ENCODE measurements at places on chromosomes 11 and 22.
A peak's percentile ranks its signal among the peaks of the same experiment; 100 is the strongest.

GRCh38 chr11:46380340-46381047, 975 bp upstream of the MDK start:
- DNase-seq, result peak; percentile 51

- no peak for DNase-seq
Observed at GRCh38 chr22:36760786-36761185, 15.1 kb downstream of the IFT27 start.

DNA sequence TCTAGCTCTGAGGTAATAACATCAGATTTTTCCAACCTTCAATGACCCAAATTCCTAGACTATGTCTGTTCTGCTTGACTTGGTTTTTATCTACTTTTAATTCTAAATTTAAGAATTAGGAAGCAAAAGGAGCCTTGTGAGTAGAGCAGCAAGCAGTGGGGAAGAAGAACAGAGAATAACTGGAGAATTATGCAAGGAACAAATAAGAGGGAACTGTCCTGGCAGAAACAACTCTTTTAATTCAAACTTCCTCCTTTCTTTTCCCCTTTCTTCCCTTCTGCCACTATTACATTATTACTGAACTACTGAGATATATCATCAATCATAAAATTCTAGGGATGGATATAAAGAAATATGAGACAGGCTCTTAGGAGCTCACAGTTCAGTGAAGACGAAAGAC, 276.1 kb downstream of the SBF2 start:
- no peak for DNase-seq

DNA sequence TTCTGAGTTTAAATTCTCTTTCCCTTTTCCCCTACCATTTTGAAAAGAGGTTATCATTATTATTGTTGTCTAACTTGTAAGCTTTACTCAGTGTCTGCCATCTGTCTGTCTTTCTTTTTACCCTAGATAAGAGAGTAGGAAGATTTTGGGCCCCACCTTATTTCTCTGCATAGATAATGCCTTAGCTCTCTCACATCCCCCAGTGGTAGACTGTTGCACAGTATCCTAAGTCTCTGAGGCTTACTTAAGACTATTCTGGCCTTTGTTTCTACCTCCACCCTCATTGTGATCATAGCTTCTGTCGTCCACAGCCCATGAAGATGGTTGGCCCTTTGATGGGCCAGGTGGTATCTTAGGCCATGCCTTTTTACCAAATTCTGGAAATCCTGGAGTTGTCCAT, 3.6 kb upstream of the OR51L1 start:
- DNase-seq, result no peak

GRCh38 chr11:40287916-40288803, 1171.3 kb downstream of the LRRC4C start:
- no peak for DNase-seq

DNA sequence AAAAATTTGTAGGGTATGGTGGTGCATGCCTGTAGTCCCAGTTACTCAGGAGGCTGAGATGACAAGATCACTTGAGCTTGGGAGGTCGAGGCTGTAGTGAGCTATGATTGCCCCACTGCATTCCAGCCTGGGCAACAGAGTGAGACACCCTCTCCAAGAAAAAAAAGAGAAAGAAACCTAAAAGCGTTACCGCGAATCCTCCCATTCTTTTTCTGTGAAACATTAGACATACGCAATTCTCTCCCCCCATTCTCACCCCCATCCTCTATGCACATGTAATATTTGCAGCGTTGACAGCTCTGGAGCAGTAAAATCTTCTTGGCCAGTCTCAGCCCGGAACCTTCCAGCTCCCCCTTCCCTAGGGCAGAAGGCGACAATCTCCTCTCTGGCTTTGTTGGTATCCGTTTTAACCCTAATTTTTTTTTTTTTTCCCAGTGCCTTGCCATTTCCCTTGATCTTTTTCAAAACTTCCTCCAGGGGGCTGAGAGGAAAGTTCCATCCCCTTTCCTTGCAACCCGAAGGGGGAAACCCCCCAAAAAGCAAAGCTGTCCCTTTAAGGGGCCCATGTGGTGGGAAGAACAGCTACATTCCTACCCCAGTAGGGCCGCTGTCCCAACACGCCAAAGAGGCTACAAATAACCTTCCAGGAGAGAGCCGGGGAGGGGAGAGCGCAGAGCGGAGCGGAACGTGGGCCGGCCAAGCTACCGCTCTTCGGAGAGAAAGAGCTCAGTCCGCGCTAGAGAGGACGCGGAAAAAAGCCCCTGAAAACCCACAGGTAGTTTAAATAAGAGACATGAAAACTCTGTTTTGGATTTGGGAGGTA, 1.9 kb downstream of the LRP4 start:
- no peak for DNase-seq

DNA sequence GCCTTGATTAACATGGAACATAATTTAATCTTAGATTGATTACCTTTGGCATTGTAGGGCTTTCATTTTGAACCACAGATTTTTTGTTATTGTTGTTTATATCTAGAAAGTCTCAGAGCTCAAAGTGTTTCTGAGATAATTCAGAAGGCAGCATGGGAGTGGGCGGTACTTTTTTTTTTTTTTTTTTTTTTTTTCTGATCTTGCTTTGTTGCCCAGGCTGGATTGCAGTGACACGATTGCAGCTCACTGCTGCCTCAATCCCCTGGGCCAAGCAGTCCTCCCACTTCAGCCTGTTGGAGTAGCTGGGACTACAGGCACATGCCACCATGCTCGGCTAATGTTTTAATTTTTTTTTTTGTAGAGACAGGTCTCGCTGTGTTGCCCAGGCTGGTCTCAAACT, 21.5 kb downstream of the CAT start:
- DNase-seq, result no peak

DNA sequence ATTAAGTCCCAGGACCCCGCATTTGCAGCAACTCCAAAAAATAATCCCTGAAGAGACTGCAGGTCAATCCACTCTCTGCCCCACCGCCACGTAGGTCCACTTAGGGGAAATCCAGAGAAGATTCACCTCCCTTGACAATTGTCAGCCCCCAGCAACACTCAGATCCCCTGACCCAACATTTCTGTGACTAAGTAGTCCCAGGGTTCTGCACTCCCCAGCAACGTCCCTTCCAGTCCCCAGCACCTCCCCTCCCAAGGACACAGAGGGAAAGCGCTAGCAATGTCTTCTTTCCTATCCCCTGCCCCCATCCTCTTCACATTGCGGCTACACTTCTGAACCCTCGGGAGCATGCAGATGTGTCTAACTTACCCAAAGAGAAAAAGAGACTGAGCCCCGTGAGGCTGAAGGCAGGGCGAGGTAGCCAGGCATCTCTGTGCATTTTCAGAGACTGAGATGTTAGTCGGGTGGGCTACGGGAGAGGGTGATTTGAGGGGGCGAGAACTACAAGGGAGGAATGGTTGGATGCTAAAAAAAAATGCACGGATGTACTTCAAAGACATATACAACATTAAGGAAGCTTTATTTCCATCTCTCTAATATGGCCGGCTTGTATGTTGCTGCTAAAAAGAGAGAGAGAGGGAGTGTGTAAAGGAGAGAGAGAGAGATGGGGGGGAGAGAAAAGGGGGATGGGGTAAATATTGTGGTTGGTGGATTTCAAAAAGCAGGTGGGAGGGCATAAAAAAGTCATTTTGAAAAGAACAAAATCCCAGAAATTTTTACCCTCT, at the start of gene SCN2B:
TSS of gene SCN2B (minus strand) at position 647 of the 785 bp plus-strand sequence. CDS start at position 439, 208 bp downstream.
- no peak for DNase-seq

DNA sequence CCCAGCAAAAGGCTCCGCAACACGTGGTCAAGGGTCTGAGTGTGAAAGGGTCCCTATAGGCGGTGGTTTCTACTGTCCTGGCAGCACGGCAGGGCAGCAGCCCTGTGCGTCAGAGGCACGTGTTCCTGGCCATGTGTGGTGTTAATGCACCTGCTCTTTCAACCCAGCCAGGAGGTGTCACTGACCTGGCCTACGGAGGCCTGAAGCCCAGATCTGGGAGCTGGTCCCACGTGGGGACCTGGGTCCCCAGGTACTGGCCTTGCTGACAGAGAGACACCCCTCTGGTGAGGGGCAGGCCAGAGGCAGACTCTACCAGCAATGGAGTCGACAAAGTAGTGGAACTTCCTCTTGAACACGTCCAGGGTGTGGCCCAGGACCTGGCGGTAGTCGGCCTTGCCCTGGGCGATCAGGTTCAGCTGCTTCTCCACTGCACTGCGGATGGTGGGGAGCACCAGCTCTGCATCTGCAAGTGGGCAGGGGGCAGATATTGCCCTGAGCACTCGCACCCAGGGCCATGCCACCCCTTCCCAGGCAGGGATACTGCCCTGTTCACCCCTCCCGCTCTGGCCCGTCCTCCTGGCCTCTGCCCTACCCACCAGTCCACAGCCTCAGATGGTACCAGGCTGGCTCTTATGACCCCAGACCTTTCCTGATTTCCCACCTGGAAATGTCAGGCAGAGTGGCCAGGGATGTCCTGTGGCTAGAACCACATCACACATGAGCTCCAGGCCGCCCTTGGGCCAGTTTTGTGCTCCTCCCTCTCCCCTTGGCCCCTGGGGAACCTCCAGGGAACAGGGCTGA, 6.8 kb upstream of the PPM1F start:
- DNase-seq, result no peak

GRCh38 chr11:60753309-60753708, 3.4 kb upstream of the MS4A15 start:
- DNase-seq, result no peak

- DNase-seq, result no peak
Observed at GRCh38 chr11:75700940-75701339, 16.7 kb upstream of the MOGAT2 start.

DNA sequence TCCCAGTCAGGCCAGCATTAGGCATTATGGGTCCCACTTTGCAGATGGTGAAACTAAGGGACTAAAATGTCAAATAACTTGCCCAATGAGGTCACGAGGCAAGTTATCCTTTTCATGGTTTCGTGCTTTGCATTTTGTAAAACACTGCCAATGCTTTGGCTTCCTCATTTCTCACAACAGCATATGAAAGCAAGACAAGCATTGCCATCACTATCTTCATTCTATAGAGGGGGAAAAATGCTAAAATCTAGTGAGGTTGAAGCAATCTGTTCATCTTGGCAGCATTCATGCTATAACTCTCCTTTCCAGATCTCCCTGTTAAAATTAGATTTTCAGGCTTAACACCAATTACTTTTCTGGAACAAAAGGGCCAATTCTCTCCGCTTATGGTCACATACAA, 14.8 kb downstream of the FAM181B start:
- DNase-seq, result no peak

DNA sequence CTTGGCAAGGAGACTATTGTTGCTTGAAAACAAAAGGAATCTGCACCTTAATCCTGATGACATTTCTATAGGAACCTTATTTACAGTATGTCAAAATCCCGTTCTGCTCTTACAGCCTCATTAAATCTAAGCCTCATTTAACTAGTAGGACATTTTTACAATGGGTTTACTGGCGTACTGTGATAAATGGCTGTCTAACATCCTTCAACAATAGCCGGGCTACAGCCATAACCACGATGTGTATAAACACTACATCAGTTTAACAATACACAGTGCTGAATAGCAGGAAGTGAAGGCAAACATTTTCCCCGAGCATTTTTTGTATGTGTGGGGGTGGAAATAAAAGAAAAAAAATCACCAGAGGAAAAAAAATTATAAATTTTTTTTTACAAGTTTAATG, 131.2 kb downstream of the ARL14EP start:
- no peak for DNase-seq

- DNase-seq, result no peak
Observed at GRCh38 chr22:42613872-42614301, 796 bp downstream of the POLDIP3 start.
